ENCODE measurements at places on chromosomes 1 and 21. TPM values are rescaled to one million over a fixed set of nuclear protein-coding genes. Genes with fewer than 3 reads are reported as not detected.

- no peak for DNase-seq
These were observed 29.7 kb upstream of the FMOD start for GRCh38 chr1:203380420-203381150.

DNA sequence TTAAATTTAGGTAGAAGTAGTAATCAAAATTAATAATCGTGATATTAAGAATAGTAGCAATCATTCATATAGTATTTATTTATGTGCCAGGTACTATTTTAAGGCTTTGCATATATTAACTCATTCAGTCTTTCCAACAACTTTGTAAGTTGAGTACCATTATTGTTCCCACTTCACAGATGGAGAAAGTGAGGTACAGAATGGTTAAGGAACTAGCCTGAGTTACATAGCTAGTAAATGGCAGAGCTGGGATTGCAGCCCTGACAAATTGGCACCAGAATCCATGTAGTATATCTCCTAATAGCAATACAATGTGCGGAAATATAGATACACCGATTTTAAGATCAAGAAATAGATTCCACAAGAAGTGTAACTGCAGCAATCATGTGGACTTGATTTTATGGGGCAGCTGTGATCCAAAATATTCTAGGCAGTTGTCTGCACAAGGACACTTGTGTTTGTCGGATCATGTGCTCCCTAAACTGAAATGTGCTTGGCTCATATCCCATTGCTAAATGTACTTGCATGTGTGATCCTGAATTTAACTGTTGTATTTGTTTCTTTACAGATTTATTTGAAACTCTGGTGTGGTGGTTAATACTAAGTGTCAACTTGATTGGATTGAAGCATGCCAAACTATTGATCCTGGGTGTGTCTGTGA lies 5.8 kb upstream of the GTF2B start:
- DNase-seq: no peak

Gene SPRR2E
- not detected for total RNA-seq

- DNase-seq: no peak
These were observed 68.5 kb downstream of the TPR start for GRCh38 chr1:186306533-186306932.

DNA sequence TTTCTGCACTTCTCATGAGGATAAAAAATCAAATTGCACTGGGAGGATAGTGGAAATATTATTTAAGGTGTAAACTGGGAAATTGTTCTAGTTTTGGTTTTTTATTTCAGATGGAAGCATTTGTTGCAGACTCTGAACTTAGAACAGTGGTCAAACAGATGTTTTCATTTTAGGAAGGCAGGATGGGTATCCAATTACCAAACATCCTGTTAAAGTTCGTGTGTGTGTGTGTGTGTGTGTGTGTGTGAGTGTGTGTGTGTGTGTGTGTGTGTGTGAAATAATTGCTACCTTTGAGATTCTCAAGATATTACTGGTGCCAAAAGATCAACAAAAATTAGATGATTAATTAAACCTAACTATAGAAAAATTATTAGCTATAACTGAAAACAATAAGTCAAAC lies 24.3 kb upstream of the DUSP10 start:
- no peak for DNase-seq

DNA sequence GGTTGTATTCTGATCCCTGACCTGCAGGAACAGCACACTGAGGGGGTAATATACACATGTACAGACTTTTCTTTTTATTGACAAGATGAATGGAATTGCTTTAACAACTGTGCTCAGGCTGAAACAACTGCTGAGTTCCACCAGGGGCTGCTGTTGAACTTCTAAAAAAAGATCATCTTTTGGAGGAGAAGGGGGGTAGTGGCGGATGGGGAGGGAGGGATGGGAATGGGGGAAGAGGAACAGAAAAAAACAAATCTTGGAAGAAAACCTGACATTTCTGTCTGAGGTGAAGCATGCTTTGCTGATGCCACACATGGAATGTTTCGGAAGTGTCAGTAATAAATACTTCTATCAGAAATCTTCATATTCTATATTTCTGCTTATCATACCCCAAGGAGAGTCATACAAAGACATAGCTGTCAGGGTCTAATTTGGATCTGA lies 75.0 kb downstream of the RWDD3 start:
- no peak for DNase-seq

DNA sequence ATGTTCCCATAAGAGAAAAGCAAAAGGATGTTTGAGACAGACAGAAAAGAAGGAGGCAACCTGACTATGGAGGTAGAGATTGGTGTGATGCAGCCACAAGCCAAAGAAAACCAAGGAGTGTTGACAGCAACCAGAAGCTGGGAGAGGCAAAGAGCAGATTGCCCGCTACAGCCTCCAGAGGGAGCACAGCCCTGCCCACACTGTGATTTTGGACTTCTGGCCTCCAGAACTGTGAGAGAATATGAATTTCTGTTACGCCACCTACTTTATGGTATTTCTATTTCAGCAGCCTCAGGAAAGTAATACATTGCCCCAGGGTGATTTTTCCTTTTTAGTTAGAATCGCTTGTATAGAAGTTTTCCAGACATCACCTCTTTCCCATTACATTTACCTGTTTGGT lies 28.4 kb downstream of the SLAMF6 start:
- DNase-seq: no peak

- no peak for DNase-seq
These were observed 155.9 kb downstream of the ZNF281 start for GRCh38 chr1:200253774-200254495.

Gene GBP6
- total RNA-seq: 0.16 TPM

- no peak for DNase-seq
These were observed 69.9 kb downstream of the OBSCN start for GRCh38 chr1:228277491-228278431.

DNA sequence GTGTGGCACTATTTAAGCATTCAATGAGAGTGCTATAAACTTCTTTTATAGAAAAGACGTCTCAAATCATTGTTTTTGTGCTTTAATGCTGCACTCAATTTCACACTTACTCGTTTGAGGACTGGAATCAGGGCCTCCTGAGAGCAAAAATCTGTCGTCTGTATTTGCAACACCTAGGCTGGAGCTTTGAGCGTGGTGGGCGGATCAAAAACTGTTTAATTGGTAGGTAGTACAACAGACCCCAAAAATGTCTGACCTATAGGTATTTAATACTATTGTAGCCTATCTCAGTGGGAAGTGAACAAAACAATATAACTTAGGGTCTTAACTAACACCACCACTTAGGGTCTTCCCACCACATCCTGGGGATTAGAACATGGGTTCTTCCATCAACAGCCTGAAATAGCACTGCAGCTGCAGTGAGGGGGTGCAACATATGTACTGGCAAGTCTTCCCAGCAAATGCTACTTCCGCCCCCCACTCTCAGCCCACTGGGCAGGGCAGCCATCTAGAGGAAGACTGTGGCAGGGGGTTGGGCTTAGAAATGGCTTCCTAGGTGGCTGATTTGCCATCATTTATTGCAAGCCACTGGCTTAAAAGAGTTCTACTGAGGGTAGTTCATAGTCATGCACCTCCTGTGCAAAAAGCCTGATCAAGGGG lies 48.3 kb downstream of the CD46 start:
- DNase-seq: peak; percentile 19

Gene OLFML3
- total RNA-seq: 0.42 TPM

DNA sequence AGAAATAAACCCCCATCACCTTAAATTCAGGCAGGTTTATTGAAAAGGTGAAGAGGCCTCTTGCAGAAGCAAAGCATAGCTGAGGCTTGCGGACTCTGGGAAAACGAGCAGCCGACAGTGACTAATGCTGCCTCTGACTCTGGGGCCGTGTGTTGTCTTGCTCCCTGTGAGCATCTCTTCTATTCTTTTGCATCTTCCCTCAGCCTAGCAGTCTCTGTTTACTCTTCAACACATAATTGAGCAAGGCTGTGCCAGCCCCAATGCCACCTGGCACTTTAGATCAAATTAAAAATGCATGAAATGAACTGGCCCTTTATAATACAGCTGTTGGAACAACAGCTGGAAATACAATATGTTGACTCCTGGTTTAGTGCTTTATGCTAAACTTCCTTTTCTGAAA lies 18.4 kb upstream of the REG4 start:
- DNase-seq: no peak

DNA sequence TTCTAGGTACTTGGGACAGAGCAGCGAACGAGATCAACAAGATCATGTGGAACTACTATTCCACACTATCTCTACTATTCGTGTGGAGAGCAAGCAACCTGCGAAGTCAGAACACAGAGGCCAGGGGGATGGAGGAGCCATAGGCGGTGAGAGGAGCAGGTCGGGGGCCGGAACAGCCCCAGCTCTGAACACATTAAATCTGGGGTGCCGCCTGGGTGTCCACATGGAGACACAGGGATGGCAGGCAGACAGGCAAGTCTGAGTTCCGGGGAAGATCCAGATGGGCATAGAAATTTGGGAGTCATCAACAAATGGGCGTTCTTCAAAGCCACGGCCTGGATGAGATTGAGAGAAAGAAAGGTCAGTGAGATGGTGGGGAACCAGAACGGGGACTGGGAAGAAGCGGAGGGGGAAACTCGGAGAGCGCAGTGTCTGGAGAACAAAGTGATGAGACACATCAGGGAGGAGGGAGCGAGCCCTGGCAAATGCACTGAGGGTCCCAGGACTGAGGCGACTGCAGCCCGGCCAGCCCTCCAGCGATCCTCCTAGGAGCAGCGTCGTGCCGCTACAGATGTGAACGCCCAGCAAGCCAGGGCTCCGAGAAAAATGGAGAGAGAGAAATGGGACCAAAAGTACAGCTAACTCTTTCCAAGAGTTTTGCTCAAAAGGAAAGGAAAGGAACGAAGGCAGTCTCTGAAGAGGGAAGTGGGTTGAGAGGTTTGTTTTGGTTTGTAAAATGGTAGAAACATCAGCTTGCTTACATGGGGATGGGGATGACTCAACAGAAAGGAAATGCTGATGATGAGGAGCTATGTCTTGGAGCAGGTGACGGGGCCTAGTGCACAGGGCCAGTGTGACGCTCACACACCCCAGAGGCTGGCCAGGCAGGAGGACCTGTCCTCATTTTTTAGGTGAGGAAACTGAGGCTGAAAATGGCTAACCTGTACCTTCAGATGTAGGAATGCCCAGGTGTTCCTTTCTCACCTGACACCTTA lies 84.5 kb downstream of the GLIS1 start:
- DNase-seq: no peak

DNA sequence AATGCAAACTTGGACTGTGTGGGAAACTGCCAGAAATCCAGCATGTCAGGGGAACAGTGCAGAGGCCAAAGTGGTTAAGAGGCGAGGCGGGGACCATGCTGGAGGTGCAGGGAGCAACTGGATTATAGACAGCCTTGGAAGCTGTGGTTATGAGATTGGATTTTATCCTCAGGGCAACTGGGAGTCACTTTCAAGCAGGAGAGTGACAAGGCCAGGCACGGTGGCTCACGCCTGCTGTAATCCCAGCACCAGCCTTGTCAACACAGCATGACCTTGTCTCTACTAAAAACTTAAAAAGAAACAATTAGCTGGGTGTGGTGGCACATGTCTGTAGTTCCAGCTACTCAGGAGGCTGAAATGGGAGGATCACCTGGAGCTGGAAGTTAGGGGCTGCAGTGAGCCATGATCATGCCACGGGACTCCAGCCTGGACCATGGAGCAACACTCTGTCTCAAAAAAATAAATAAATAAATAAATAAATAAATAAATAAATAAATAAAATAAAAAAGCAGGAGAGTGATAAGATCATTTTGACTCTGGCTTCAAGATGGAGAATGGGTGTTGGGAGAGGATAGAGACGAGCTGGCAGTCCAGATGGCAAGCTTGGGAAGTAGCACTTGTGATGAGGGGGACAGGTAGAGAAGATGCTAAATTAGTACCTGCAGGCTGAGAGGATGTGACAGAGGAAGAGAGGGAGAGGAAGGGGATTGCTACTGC lies 3.5 kb downstream of the HAPLN2 start:
- no peak for DNase-seq

Gene RHD
- total RNA-seq: 0.10 TPM

- DNase-seq: no peak
These were observed 1.1 kb downstream of the SGIP1 start for GRCh38 chr1:66535061-66535460.

GRCh38 chr1:45394342-45394741 lies 54.1 kb upstream of the MUTYH start:
- no peak for DNase-seq

Gene ELF3
- total RNA-seq: 0.42 TPM

DNA sequence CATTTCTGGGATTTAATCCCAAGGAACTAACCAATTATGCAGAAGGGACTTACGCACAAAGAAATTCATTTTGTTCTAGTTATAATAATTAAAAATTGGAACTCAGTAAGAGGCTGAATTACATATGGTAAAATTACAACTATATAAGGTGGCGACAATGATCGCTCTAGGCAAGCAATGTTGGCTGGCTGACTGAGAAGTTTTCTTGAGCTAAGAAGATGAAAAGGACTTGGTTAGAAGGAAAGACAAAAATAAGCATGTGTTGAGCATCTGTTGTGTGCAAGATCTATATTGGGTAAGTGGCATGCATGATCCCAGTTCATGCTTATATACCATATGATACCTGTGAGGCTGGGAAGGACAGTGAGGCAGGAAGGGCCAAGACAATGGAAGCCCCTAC lies 80.8 kb downstream of the FCRL5 start:
- no peak for DNase-seq

Gene TDRD10
- not detected for total RNA-seq

- DNase-seq: no peak
These were observed 338.5 kb downstream of the KCTD3 start for GRCh38 chr1:215905493-215906115.

GRCh38 chr1:175397103-175397502 lies 204.5 kb upstream of the KIAA0040 start:
- no peak for DNase-seq

Gene CFH
- total RNA-seq: 1.7 TPM

Gene EFNA1
- not detected for total RNA-seq

GRCh38 chr1:84773195-84773594 lies 82.9 kb upstream of the SSX2IP start:
- no peak for DNase-seq

Gene SAMSN1
- total RNA-seq: 103 TPM

DNA sequence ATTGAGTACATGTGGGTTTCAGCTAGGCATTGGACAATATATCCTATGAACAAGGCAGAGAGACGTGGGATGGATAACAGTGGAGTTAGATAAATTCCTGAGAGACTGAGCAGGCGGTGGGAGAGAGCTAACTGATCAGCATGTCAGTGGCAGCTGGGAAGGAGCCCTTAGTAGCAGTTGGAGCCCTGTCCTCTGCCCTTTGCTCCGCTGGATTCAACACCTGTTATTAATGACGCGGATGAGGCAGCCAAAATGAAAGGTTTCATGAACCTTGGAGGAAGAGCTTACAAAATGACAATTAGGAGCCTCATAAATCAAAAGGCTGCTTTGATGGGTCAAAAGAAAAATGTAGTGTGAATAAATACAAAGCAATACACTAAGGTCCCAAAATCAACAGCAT lies 16.1 kb downstream of the UBIAD1 start:
- DNase-seq: no peak

- no peak for DNase-seq
These were observed 32.5 kb upstream of the COL6A2 start for GRCh38 chr21:46065215-46065913.

Gene APOBEC4
- not detected for total RNA-seq

- DNase-seq: no peak
These were observed 6.3 kb upstream of the ZSCAN20 start for GRCh38 chr1:33466159-33466558.

GRCh38 chr1:106688446-106688845 lies 368.0 kb upstream of the PRMT6 start:
- no peak for DNase-seq
